GM23338 (cell line): ENCODE measurements at places on chromosomes 7 and 10.
A peak's percentile ranks its signal among the peaks of the same experiment; 100 is the strongest.

GRCh38 chr10:68032113-68032512, 43.0 kb downstream of the HERC4 start:
- DNase-seq = no peak

DNA sequence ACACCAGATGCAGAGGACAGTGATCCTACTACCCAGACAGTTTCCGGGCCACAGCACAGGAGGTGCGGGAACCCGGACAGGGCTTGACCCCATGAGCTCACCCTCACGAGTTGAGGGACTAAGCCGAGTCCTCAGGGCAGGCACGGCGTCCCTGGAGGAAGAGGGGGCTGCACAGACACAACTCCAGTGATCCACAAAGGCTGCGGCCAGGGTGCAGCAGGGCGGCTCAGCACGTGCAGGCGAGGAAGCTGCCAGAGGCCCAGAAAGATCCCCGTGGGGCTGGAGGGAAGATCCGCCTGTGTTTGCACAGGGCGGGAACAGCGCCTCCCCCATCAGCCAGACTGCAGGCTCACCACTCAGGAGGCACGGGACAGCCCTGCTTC, 45.9 kb upstream of the TMEM72 start:
- DNase-seq = peak; percentile 33

GRCh38 chr10:101570428-101571270, 17.4 kb downstream of the POLL start:
- peak; percentile 27 for DNase-seq

- DNase-seq = no peak
Observed at GRCh38 chr10:7243873-7244272, 167.0 kb downstream of the SFMBT2 start.

- DNase-seq = no peak
Observed at GRCh38 chr7:22039670-22040069, 94.0 kb upstream of the CDCA7L start.
